HCT116 (cell line): ENCODE measurements at places on chromosomes 12 and 14. TPM values are rescaled to one million over a fixed set of nuclear protein-coding genes. Genes with fewer than 3 reads are reported as not detected.

DNA sequence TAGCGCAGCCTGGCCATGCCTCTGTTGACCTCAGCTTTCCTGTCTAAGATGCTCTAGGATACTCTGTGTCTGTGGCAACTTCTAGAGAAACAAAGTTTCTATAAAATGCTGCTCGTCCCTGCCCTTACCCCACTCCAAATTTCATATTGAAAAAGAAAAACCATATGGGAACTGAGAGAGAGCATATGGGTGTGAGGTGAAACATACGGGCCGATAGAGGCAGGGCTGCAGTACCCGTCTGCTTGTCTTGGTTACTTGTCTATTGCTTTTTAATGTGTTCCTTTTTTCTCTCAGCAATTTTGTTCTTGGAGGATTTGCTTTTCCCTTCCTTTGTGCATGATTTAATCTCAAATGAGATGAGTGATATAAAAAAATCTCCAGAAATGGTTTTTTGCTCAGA lies 113.0 kb downstream of the SRGAP1 start:
- no peak overlapping the region for H3K27ac ChIP-seq
- no peaks in the 10 kb centered on the region for H3K36me3 ChIP-seq
- H3K4me3 ChIP-seq, result no peak overlapping the region
- H3K4me1 ChIP-seq, result no peaks in the 10 kb centered on the region

GRCh38 chr12:32768518-32768917 lies 12.8 kb upstream of the YARS2 start:
- DNase-seq, result no peak
- H3K4me1 ChIP-seq, result no peaks in the 10 kb centered on the region
- no peak overlapping the region for H3K27ac ChIP-seq
- H3K27me3 ChIP-seq, result no peaks in the 10 kb centered on the region
- no peak overlapping the region for H3K4me3 ChIP-seq

DNA sequence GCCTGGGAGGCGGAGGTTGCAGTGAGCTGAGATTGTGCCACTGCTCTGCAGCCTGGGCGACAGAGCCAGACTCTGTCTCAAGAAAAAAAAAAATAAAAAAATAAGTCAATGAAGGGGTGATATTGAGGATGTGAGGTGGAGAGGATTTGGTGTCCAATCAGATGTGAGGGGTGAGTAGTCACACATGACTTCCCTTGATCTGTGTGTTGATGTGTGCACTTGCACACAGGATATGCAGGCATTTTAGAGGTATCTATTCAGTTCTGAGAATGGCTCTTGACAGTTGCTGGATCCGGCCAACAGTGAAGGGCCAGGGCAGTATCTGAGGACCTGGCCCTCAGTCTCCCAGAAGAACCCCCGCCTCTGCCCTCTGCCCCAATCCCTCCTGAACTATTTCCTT lies 7.8 kb upstream of the SP7 start:
- peak overlapping the region; percentile 68; the same call in 1 of the 2 replicates for H3K4me3 ChIP-seq
- H3K36me3 ChIP-seq, result no peaks in the 10 kb centered on the region
- no peak for DNase-seq
- H3K27ac ChIP-seq, result no peak overlapping the region
- H3K27me3 ChIP-seq, result no peaks in the 10 kb centered on the region

- H3K4me3 ChIP-seq, result no peak overlapping the region
- H3K27me3 ChIP-seq, result no peaks in the 10 kb centered on the region
Observed at GRCh38 chr14:101889366-101889765, 75.0 kb upstream of the DYNC1H1 start.

Gene LDHB
- 1,454 TPM for total RNA-seq
